ENCODE measurements at places on chromosomes 12 and 14.

GRCh38 chr14:35254736-35255135 lies 37.4 kb upstream of the PSMA6 start:
- H3K27me3 ChIP-seq, result no peaks in the 10 kb centered on the region
- peak; percentile 24 for DNase-seq
- H3K4me1 ChIP-seq, result peaks cover 26% of the 10 kb centered on the region
- H3K27ac ChIP-seq, result peak overlapping the region; percentile 19
- H3K4me3 ChIP-seq, result no peak overlapping the region

- H3K27me3 ChIP-seq, result peaks cover 3% of the 10 kb centered on the region
- H3K4me1 ChIP-seq, result peaks cover 8% of the 10 kb centered on the region
- no peak overlapping the region for H3K4me3 ChIP-seq
Measured at GRCh38 chr12:101634724-101635123, 40.0 kb downstream of the MYBPC1 start.

- no peak overlapping the region for H3K4me3 ChIP-seq
- no peak for DNase-seq
- no peaks in the 10 kb centered on the region for H3K27me3 ChIP-seq
- H3K27ac ChIP-seq, result no peak overlapping the region
- peaks cover 46% of the 10 kb centered on the region for H3K36me3 ChIP-seq
Measured at GRCh38 chr12:14410177-14410576, 44.7 kb downstream of the ATF7IP start.

GRCh38 chr12:12807970-12808702 lies 5.0 kb upstream of the DDX47 start:
- no peaks in the 10 kb centered on the region for H3K27me3 ChIP-seq
- H3K27ac ChIP-seq, result peak overlapping the region; percentile 95
- peaks cover 10% of the 10 kb centered on the region for H3K36me3 ChIP-seq
- H3K4me3 ChIP-seq, result peak overlapping the region; percentile 50

DNA sequence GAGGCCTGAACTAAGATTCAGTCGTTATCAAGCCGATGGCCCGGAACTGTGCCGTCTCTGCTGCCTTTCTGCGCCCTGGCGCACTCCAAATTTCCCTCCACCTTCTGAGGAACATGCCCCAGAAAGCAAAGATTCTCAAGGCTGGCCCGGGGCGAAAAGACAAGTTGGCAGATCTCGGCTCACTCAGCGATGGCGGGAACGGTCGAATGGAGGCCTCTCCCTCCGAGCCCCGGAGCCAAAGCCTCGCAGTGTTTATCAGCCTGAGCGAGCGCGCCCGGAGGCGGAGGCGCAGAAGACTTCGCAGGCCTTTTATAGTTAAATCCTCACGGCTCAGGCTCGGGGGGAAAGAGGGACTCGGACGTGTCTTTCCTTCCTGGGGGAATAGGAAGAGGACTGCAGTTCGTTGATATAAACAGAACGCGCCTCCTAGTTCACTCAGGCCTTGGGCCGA lies 5.6 kb downstream of the TBX5 start:
- H3K27me3 ChIP-seq, result peaks cover 83% of the 10 kb centered on the region
- no peak overlapping the region for H3K27ac ChIP-seq
- H3K4me3 ChIP-seq, result no peak overlapping the region
- no peak for DNase-seq
- H3K36me3 ChIP-seq, result peaks cover 5% of the 10 kb centered on the region

- peaks cover 56% of the 10 kb centered on the region for H3K4me1 ChIP-seq
- H3K27me3 ChIP-seq, result peaks cover 8% of the 10 kb centered on the region
- no peaks in the 10 kb centered on the region for H3K36me3 ChIP-seq
- H3K27ac ChIP-seq, result peak overlapping the region; percentile 86
Measured at GRCh38 chr12:53097207-53097563, 282 bp upstream of the IGFBP6 start.

DNA sequence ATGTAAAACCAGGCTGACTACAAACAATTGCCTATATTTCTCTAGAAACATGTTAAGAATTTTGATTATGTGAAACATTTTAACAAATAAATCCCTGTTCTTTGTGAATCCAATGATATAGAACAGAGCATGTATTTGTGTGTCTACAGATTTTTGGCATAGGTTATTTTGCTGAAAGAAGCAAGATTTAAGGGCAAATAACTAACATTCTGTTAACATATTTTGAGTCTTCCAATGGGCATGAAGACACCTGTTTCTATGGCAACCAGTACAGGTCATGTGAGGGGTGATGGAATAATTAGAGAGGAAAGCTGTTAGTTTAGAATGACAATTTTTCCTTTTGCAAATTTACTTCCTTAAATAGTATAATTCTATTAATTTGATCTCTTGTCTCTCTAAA lies 8.8 kb downstream of the ART4 start:
- no peak for DNase-seq
- H3K27me3 ChIP-seq, result peaks cover 18% of the 10 kb centered on the region
- no peak overlapping the region for H3K27ac ChIP-seq
- H3K4me1 ChIP-seq, result no peaks in the 10 kb centered on the region
- no peaks in the 10 kb centered on the region for H3K36me3 ChIP-seq
- no peak overlapping the region for H3K4me3 ChIP-seq

All from activated CD8-positive, alpha-beta T cell treated with anti-CD3 and anti-CD28 coated beads, Interleukin-2, amount 10 ng/mL, durations not matched to agents 7 days and 5 days (primary cell).